RWPE1 (cell line): ENCODE measurements at places on chromosomes 6 and 20.

- DNase-seq, result no peak
Measured at GRCh38 chr20:2919518-2920245, 46.4 kb downstream of the PTPRA start.

GRCh38 chr20:16115911-16116552, 457.2 kb downstream of the KIF16B start:
- no peak for DNase-seq

GRCh38 chr6:52305411-52305810, 20.9 kb upstream of the MCM3 start:
- no peak for DNase-seq

GRCh38 chr6:99130897-99131873, 183.4 kb upstream of the FBXL4 start:
- DNase-seq, result no peak

DNA sequence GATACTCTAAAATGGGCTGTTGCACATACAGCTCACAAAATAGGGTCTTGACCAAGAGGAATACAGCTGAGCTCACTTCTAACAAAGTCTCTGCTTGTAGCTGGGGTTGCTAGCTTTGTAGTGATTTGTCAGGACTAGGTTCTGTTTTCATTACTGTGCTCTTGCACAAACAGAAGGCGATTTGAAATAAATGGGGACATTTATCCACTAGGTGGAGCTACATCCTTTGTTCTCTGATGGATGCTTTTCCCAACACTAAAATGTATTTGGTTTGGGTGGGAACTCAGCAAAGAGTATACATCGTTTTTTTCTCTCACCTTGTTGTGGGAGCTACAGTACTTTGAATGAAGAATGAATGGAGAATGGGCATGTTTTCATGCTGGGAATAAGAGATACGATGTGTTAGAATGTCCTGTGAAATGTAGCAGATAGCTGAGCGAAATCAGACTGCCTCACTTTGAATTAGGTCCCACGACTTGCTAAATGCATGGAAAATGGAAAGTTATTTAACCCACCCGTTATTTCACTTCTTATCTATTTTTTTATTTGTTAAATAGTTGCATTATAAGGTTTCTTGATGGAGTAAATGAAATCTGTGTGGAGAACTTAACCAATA, 494.7 kb upstream of the MAP3K7 start:
- peak; percentile 40 for DNase-seq

DNA sequence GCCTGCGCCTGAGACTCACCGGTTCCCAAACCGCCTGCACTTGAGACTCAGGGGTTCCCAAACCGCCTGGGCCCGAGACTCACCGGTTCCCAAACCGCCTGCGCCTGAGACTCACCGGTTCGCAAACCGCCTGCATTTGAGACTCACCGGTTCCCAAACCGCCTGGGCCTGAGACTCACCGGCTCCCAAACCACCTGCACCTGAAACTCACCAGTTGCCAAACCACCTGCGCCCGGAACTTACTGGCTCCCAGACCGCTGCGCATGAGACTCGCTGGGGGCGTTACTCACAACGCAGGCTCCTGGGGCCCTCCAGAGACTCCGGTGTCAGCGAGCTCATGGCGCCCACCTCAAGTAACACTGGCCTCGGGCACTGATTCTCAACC, 90.2 kb downstream of the DACT2 start:
- DNase-seq, result no peak

GRCh38 chr20:58619077-58619863, 31.8 kb upstream of the STX16 start:
- DNase-seq, result no peak

DNA sequence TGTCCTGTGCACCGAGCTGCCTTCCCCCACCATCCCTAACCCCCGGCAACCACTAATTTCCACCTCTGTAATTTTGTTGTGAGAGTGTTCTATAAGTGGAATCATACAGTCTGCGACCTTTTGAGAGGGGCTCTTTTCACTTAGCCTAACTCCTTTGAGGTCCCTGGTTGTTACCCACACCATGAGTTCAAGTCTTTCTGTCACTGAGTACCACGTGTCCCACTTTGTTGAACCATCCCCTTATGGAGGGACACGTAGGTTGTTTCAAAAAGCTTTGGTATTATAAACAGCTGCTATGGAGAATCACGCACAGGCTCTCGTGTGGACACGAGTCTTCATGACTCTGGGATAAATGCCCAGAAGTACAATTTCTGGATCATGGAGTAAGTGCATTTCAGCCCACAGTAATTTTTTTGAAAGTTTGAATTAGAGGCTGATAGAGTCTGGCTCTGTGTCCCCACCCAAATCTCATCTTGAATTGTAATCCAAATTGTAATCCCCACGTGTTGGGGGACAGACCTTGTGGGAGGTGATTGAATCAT, 9.5 kb downstream of the FAM209B start:
- no peak for DNase-seq

GRCh38 chr6:34412016-34412415, 13.9 kb downstream of the RPS10 start:
- DNase-seq, result no peak

DNA sequence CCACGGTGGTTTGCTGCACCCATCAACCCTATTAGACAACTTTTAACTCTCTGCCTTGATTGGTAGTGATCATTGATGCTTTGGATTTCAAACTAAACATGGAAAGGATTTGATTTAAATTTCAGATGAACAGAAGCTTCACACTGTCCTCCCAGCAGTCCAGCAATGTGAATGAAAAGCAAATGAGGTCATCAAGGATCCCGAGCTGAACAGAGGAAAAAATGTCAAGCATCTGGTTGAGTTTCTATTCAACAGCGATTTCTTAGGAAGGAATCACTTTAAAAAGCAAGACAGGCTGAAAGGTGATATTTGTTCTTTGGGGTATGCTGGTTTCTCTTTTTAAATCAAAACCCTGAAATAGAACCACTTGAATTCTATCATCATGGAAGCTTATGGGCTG, 10.6 kb upstream of the SAMD3 start:
- DNase-seq, result no peak

DNA sequence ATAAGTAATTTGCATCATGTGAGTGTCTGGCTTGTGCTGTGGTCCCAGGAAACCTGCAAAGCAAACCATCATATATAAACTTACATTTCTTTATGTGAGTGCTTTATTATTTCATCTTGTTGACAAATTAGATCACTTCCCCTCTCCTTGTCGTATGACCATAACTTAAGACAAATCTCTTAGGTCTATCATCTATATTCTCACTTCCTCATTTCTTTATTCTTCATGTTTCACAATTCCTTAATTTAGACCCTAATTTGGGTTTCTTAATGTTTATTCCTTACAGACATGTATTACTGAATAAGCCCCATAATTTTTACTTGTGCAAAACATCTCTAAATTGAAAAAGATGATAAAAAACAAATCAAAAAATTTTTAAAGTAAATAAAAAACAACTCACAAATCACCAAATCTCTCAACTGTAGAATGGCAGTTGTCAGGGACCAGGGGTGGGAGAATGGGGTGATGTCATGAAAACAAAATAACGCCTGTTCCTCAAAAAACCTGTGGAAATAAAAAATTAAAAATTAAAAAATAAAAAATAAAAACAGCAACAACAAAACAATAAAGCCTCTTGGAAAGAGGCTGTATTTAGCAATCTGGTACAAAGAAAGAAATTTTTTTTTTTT, 49.5 kb upstream of the FBXO30 start:
- DNase-seq, result no peak

GRCh38 chr6:132511831-132512220, 1.1 kb downstream of the STX7 start:
- no peak for DNase-seq

GRCh38 chr6:11368264-11368663, 135.8 kb upstream of the NEDD9 start:
- no peak for DNase-seq

DNA sequence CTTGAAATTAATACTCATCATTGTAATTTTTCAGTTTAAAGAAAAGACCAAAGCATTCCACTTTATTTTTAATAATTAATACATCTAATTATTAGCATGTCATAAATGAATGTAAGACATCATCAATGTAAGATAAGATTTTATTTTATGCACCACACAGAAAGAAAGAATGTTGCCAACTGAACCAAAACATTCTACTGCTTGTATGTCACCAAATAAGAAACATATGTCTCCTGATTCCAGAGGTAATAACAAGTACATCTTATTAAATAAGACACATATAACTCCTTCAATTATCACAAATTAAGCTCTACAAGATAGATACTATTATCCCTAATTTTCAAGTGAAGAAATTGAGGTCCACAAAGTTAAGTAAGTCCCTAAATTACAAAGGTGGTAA, 189.5 kb downstream of the GMDS start:
- no peak for DNase-seq

DNA sequence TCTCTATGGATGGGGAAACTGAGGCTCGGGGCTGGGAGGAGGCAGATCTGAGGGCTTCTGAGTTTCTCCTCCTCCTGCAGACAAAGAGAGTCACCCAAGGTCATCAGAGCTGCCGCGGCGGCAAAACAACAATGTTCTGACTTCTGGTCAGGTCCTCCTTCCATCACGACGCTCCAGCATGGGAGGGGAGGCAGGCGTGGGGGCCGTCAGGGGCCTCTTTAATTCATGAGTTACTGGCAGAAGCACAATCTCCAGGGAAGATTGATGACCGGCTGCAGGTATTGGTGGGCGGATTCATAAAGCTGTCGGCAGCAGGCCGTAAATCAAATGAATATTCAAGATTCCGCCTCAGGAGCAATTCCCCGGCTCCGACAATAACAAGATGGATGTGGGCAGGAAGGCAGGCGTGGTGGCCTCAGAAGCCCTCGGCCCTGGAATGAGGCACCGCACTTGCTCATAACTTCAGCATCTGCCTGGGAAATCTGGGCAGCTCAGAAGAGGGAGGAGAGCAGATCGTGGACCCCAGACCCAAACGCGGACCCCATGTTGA, 19.1 kb downstream of the PCK1 start:
- peak; percentile 36 for DNase-seq

- no peak for DNase-seq
Measured at GRCh38 chr20:54549658-54550326, 74.4 kb downstream of the DOK5 start.

DNA sequence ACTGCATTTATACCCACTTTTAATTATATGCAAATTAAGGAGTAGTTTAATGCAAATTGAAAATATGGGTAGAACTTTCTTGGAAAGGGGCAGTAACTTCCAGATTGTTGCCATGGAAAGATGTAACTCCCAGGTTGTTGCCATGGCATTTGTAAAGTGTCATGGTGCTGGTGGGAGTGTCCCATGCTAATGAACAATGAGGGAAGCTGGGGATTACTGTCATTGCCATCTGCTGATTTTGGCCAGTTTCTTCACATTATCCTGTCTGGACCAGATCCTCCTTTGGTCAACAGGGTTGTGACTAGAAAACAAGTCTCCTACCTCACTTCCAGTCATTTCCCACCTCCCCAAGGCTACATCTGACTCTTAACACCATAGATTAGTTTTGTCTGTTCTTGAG, 45.4 kb upstream of the FERMT1 start:
- no peak for DNase-seq

DNA sequence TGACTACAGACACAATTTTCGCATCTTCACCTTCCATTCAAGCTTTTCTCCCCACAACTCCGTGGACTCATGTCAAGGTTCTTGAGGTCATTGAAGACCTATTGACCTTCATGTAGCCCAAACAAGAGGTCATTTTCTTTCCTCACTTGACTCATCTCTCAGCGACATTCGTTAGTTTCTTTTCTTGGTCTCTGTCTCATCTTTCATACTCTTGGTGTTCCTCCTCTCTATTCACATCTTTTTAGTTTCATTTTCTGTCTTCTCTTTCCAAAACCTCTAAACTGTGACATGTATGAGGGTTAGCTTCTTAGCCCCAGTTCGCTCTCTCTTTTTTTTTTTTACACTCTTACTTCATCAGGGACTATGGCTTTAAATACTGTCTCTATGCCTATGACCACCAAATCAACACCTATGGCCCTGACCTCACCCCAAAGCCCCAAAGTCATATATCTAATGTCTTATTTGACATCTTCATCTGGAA, 128.6 kb upstream of the BACH2 start:
- DNase-seq, result no peak

GRCh38 chr6:16322666-16323312, 84.4 kb downstream of the GMPR start:
- peak; percentile 37 for DNase-seq

GRCh38 chr20:6660441-6660840, 107.0 kb upstream of the BMP2 start:
- peak; percentile 54 for DNase-seq

DNA sequence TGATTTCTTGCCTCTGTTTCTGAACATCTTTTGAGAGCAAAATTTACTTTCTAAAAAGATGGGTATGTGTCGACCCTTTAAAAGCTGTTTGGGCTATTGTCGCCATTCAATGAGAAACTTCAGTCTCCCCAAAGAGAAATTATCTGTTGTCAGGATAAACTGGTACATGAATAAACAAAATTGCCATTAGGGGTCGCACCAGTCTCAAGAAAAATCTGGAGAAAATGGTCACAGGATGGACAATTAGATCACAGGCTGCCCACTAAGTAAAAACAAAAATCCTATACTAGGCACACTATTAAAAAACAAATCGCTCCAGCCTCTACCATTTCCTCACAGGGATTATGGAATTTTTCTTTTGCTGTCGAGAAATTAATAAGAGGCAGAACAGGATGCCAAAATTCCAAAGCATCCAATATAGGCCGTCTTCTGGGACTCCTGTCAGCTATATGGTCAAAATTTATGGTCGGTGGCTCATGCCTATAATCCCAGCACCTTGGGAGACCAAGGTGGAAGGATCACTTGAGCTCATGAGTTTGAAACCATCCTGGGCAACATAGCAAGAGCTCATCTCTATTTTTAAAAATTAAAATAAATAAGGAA, 5.5 kb upstream of the HLA-E start:
- no peak for DNase-seq

GRCh38 chr6:15621203-15622044, 41.4 kb downstream of the DTNBP1 start:
- DNase-seq, result no peak

- peak; percentile 25 for DNase-seq
Measured at GRCh38 chr6:129575378-129576118, 134.4 kb downstream of the ARHGAP18 start.

- no peak for DNase-seq
Measured at GRCh38 chr20:33693741-33694638, 7.8 kb upstream of the E2F1 start.

DNA sequence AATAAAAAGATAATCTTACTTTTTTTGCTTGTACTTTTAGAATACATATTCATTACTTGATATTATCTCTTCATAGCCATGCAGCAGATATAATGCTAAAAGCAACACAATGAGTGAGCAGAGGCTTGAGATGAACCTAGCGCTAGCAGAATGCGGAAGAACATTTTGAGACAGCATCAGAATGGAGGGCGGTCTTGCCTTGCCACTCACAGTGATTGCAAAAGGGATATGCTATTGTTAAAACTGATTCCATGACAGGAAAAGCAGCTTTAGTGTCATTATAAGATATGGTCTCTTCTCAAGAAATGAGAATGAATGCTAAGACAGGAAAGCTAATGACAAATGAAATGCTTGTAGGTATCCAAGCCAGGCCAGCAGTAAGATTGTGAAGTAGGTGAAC, 200.0 kb upstream of the GJE1 start:
- DNase-seq, result no peak
